ENCODE measurements at places on chromosomes 5 and 9. TPM values are rescaled to one million over a fixed set of nuclear protein-coding genes. Genes with fewer than 3 reads are reported as not detected.
A peak's percentile ranks its signal among the peaks of the same experiment; 100 is the strongest.

- H3K27me3 ChIP-seq = no peaks in the 10 kb centered on the region
- H3K27ac ChIP-seq = no peak overlapping the region
Observed at GRCh38 chr5:60469286-60469685, 230.7 kb downstream of the DEPDC1B start.

- DNase-seq = no peak
- H3K27ac ChIP-seq = no peak overlapping the region
- H3K27me3 ChIP-seq = no peaks in the 10 kb centered on the region
- H3K4me1 ChIP-seq = no peaks in the 10 kb centered on the region
- H3K36me3 ChIP-seq = no peaks in the 10 kb centered on the region
Observed at GRCh38 chr5:92962752-92963151, 618.3 kb downstream of the NR2F1-AS1 start.

The PCDHGB2 gene
- 0.47 TPM for total RNA-seq

- H3K36me3 ChIP-seq = no peaks in the 10 kb centered on the region
- H3K27me3 ChIP-seq = no peaks in the 10 kb centered on the region
- no peaks in the 10 kb centered on the region for H3K4me1 ChIP-seq
- H3K4me3 ChIP-seq = no peak overlapping the region
- no peak overlapping the region for H3K27ac ChIP-seq
- no peak for DNase-seq
Observed at GRCh38 chr5:114070093-114070722, 291.7 kb upstream of the KCNN2 start.

The SERINC5 gene
- total RNA-seq = 138 TPM

The TRPM6 gene
- total RNA-seq = 44.1 TPM

The LAMC3 gene
- total RNA-seq = 1.9 TPM

- H3K36me3 ChIP-seq = no peaks in the 10 kb centered on the region
- H3K27ac ChIP-seq = no peak overlapping the region
- no peaks in the 10 kb centered on the region for H3K27me3 ChIP-seq
Observed at GRCh38 chr5:148829734-148830133, 3.3 kb downstream of the ADRB2 start.

GRCh38 chr9:136311051-136312008 lies 7.4 kb upstream of the CCDC187 start:
- H3K36me3 ChIP-seq = no peaks in the 10 kb centered on the region
- no peak overlapping the region for H3K4me3 ChIP-seq
- peaks cover 7% of the 10 kb centered on the region for H3K4me1 ChIP-seq
- DNase-seq = peak; percentile 69

All from colonic mucosa (tissue), 4 donors.